Activated CD4-positive, alpha-beta T cell treated with anti-CD3 and anti-CD28 coated beads, Interleukin-2, amount 50 U/mL, for 48 hours (primary cell): ENCODE measurements at places on chromosomes 11 and 22.

DNA sequence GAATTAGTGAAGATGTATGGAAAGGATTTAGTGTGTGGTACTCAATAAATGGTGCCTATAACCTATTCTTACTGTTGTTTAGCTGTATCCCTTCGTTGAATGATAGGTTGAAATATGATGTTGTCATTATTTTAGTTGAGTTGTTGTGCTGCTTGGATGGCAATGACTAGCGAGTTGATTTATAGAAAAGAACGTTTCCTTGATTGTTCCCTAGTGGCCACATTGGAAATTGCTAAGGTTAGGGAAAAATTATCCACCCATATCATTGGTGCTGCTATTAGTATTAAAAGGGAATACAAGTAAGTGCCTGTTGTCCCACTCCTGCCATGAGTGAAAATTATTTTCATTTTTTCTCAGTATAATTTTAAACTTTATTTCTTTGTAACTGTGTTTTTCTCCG, 14.5 kb downstream of the EMSY start:
- DNase-seq = no peak

DNA sequence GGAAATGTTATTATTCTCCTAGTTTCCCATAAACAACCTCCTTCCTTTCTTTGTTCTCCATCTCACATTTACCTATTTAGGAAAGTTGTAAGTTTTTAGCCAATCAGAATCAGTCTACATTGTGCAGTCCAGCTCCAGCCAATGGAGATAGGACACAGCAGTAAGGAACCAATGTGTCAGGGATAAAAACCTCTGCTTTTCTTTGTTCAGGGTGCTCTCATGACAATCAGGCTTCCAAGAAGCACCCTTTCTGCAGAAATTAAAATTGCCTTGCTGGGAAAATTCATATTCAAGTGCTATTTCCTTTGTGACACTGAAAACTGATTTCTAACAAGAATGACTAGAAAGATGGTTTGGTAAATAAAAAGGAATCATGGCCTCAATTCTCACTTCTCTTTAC, 14.6 kb downstream of the SCGB2A1 start:
- DNase-seq = no peak

DNA sequence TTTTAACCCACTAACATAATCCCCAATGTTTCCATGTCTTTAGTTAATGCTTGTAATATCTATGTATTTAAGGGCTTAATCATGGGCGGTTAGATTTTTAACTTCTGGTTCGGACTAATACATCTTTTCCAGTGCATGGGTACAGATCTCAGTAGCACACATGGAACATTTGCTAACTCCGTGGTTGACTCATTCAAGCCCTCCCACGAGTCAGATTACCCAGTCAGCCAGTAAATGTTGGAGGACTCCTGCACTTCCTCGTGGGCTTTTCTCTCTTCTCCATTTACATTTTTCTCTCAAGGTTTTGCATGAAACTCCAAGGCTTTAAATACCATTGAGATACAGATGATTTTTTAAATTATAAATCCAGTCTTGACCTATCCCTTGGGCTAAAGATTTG, 313.9 kb downstream of the ST3GAL4 start:
- DNase-seq = no peak

- no peak for DNase-seq
These were observed 13.1 kb upstream of the MS4A6A start for GRCh38 chr11:60195923-60196368.

DNA sequence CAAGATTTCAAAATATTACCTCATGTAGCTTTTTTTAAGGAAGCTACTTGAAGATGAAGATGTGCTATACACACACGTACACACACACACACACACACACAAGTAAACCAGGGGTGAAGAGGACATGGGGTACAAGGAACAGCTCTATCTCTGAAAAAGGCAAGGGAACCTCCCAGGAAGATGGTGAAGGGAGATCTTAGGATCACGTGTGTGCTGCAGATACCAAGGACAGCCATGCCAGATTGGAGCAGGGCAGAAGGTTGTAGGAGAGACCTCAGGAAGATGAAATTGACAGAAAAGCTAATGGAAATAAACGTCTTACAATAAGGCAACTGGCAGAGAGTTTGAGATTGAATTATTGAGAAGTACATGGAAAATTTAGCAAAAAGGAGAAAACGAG, 19.7 kb downstream of the RAB39A start:
- no peak for DNase-seq

DNA sequence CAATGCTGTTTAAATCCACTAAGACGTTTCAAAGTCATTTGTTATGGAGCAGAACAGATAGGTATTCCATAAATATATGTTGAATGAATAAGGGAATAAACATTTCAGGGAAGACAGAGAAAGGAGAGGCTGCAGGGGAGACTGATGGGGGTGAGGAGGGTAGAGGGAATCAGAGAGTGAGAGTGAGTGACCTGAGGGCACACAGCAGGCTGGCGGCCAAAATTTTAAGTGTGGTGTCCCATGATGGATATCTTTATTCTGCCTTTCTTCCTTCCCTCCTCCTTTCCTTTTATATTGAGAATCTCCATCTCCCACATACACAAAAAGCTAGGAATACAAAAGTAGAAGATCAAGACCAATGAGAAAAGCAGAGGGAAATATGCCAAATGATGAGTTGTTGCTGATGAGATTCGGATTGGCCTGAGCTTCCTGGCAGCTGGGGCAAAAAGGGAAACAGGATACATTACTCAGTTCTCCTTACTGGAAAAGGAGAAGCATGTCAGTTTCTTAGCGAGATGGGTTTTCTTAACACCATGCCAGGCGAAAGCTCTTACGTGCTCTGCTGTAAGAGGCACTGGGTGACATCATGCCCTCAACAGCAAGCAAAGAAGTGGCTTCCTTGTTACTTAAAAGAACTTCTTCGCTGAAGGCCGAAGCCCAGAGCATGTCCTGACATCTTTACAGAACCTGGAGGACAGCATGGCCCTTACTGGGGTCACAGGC, 11.2 kb upstream of the CYTH4 start:
- DNase-seq = no peak

- no peak for DNase-seq
These were observed 247.7 kb downstream of the DDX10 start for GRCh38 chr11:108912581-108912980.

- no peak for DNase-seq
These were observed 99.5 kb downstream of the DBX1 start for GRCh38 chr11:20060647-20061205.

GRCh38 chr11:10991393-10991792, 133.5 kb upstream of the ZBED5 start:
- DNase-seq = no peak

GRCh38 chr11:32388365-32388764, 47.0 kb downstream of the WT1 start:
- no peak for DNase-seq

DNA sequence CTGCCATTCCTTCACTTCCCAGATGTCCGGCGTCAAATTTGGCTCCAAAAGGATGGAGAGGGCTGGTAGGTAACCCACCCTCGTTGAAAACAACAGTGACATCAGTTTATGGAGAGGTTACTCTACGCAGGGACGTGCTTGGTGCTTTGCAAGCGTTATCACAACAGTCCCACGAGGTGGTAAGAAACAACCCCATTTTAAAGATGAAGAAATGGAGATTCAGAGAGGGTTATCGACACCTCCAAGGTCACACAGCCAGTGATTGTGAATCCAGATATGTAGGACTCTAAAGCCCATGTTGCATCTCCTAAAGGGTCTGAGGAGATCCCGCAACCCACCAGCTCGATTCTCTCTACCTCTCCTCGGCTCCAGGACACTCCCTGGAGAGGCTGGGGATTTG, 773 bp downstream of the MIAT start:
- DNase-seq = no peak

DNA sequence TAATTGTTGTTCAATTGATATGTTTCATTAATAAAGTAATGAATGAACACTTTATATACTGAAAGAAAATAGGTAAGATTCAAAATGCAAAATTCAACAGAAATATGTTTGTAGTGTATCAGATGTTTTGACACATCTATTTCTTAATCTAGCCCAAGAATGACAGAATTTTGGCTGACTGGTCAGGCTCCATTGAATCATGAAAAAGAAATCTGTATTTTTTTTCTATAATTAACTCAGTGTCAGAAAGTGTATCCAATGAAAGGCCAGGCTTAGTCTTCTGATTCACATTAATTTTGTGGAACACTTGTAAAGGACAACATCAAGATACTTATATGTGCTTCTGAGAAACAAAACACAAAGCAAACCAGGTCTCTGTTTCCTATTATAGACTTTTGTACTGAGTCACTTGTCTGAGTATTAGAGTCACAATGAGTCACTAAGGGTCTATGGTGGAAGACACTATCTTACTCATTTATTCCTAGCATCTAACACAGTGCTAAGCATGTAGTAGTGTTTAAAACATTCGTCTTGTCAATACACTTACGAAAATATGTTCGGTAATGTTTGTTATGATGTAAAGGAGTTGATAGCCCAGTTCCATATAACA, 297.7 kb upstream of the CCDC90B start:
- no peak for DNase-seq

- peak; percentile 55 for DNase-seq
These were observed 9.2 kb upstream of the MAPK1 start for GRCh38 chr22:21876486-21877176.
